Upper lobe of left lung (tissue), 6 donors: ENCODE measurements at places on chromosomes 11 and 22. TPM values are rescaled to one million over a fixed set of nuclear protein-coding genes. Genes with fewer than 3 reads are reported as not detected.

The LSP1 gene
- total RNA-seq: 69.9 TPM

The OR4D10 gene
- total RNA-seq: not detected

The PRAME gene
- not detected for total RNA-seq

The HSPB2 gene
- not detected for total RNA-seq

DNA sequence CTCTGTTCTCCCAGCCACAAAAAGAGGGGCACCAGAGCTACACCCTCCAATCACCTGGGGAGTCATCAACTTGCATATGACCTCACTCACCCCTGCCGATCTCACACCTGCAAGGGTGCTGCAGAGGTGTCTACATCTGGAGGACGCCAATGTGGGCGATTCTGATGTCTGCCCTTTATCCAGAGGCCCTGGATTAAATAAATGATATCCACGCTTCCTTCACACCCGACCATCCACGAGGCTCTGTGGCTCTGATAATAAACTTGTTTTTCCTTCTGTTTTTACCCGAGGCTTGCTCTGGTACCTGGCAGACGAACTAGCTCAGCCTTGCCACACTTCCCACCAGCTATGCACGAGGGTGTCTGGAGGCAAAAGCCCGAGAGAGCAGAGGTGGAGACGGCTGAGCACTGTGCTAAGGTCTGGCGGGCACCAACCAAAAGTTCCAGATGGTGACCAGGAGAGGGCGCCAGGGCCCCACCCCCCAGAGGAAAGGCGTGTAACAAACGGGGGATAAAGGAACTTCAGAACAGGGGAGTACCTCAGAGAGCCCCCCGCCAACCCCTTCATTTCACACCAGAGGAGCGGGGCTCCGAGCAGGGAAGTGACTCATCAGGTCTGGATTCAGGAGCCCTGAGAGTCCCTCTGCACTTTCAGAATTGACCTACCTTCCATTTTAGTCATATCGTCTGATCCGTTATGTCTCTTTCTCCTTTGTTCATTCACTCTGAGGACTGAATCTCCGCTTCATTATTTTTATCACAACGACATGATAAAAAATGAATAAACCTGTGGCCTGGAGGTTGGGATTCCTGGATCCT lies 13.5 kb downstream of the SCN3B start:
- no peaks in the 10 kb centered on the region for H3K36me3 ChIP-seq
- H3K4me3 ChIP-seq: no peak overlapping the region
- no peaks in the 10 kb centered on the region for H3K4me1 ChIP-seq
- no peak overlapping the region for H3K27ac ChIP-seq
- no peak for DNase-seq
